ENCODE measurements at places on chromosomes 3 and 15. TPM values are rescaled to one million over a fixed set of nuclear protein-coding genes. Genes with fewer than 3 reads are reported as not detected.

The OCA2 gene
- total RNA-seq = 0.72 TPM

The LMCD1 gene
- 91.1 TPM for total RNA-seq

The NR2F2 gene
- total RNA-seq = 4.8 TPM

The CD200R1 gene
- total RNA-seq = 0.24 TPM

The ANKRD63 gene
- not detected for total RNA-seq

The ALDH1A2 gene
- total RNA-seq = 2.7 TPM

The ARPIN gene
- 8.9 TPM for total RNA-seq

The IREB2 gene
- 17.1 TPM for total RNA-seq

The GOLGA8Q gene
- 0.64 TPM for total RNA-seq
